ENCODE measurements at places on chromosomes 5 and 9.

GRCh38 chr5:33887268-33887667, 4.5 kb downstream of the ADAMTS12 start:
- no peak for DNase-seq

GRCh38 chr5:8176101-8176693, 307.2 kb downstream of the MTRR start:
- DNase-seq: no peak

DNA sequence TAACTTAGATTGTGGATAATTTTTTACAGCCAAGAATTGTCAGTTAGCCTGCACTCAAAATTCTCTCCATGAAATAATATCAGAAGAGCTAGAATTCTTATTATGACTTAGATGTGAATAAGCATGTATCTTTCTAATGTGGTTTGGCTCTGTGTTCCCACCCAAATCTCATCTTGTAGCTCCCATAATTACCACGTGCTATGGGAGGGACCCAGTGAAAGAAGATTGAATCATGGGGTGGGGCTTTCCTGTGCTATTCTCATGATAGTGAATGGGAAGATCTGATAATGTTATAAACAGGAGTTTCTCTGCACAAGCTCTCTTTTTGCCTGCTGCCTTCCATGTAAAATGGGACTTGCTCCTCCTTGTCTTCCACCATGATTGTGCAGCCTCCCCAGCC, 176.8 kb downstream of the MAT2B start:
- DNase-seq: no peak

DNA sequence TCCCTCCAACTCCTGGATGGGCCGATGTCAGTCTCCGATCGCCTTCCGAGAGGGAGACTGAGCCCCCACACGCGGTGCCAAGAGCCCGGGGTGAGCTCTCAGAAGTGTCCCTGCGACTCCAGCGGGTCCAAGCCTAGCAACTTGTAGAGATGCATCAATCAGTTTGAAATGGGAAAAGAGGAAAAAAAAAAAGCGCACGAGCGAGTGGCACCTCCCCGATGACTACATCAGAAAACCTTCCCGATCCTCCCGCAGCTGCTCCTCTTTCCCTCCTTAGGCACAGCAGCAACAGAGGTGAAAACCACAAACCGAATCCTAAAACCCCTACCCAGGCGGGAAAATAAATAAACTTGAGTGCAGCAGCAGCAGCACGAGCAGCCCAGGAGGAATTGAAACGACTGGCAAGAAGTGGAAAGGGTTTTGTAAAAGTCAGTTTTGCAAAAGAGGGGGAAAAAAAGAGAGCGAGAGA, 1.0 kb upstream of the EFNA5 start:
- peak; percentile 78 for DNase-seq

GRCh38 chr5:87361536-87362213, 51.1 kb downstream of the CCNH start:
- no peak for DNase-seq

DNA sequence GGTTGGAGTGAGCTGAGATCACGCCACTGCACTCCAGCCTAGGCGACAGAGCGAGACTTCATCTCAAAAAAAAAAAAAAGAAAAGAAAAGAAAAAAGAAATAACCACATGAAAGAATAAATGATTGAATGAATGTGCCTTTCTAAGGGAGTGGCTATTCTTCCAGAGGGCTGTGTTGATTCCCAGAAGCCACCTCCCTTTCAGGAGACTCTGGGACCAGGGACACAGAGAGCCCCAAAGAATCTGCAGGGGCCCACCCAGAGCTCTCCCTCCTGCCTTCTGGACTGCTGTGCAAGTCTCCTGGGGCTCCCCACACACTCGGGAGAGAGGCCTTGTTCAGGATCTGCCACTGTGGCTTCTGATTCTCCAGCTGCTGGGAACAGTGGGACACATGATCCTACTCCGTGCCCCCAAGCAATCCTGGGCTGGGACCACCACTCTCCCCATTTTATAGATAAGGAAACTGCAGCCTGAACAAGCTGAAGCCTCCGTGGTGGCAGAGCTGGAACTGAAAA, 23.6 kb downstream of the CAMK2A start:
- no peak for DNase-seq

GRCh38 chr5:139652788-139653241, 4.7 kb downstream of the CXXC5 start:
- DNase-seq: no peak

- DNase-seq: peak; percentile 19
These were observed 12.8 kb upstream of the TSSK1B start for GRCh38 chr5:113447498-113448050.

DNA sequence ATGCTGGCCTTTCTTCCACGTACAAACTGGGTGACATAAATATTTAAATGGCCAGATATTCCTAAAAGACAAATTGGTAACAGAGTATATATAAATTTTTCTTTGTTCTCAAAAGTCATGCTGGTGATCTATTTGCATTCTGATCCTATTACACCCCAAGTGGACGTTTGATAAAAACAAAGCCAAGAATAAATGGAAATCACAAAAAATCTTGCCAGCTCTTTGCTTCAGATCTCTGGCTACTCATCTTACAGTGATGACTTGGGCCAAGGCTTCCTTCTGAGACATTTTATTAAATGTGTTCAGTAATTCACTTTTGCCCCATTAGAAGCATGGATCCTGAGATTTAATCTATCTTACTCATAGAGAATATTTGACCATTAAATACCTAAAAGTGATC, 444.3 kb upstream of the PIK3R1 start:
- no peak for DNase-seq

Measured in A549 (cell line).